ENCODE measurements at places on chromosomes 1 and 21.

- DNase-seq: no peak
These were observed 756.0 kb upstream of the ADGRL2 start for GRCh38 chr1:81044708-81045107.

- no peak for DNase-seq
These were observed 42.4 kb upstream of the GRHL3 start for GRCh38 chr1:24276791-24277190.

DNA sequence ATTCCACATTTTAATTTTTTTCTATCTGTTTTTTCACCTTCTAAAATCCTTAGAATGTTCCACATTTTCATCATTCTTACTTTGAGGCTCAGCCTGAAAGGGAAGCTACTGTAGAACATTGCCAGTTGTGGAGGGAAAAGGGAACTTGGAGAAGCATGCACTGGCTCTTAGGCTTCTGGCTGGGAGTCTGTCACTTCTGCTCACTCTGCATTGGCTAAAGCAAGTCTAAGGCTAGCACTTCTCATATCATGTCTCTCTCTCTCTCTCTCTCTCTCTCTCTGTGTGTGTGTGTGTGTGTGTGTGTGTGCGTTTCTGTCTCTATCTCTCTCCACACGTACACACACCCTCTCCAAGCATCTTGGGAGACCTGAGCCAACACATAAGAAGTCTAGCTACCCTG, 49.6 kb upstream of the ADAR start:
- DNase-seq: no peak

DNA sequence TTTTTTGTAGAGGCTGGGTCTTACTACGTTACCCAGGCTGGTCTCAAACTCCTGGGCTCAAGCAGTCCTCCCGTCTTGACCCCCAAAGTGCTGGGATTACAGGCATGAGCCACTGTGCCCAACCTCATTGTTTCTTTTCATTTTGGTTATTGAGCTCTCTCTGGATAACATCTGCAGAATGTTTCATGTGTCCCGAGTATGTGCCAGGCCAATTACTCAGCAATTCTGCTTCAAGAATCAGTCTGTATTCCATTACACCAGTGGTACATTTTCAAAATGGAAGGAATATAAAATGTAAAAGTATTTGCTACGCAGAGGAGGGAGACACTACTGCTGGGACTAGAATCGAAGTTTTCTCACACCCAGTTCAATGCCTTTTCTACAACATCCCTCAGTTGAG, 1.7 kb upstream of the ELOA start:
- DNase-seq: no peak

DNA sequence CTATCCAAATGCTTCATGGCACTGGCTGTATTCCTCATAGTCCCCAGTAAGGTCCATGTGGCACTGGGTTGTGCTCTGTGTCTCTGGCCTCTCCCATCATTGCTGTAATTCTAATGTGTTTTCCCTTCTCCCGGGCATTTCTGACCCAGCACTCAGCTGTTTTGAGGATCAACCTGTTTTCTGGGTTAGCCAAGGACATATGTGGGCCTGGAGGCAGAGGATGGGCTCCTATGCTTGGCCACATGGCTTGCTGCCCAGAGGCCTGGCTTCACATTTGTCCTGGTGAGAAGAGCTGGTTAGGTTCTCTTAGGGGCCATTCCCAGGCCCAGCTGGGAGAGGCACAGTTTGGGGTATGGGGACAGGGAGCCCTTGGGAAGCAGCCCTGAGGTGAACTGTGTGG, 103.1 kb downstream of the FAM78B start:
- DNase-seq: no peak

DNA sequence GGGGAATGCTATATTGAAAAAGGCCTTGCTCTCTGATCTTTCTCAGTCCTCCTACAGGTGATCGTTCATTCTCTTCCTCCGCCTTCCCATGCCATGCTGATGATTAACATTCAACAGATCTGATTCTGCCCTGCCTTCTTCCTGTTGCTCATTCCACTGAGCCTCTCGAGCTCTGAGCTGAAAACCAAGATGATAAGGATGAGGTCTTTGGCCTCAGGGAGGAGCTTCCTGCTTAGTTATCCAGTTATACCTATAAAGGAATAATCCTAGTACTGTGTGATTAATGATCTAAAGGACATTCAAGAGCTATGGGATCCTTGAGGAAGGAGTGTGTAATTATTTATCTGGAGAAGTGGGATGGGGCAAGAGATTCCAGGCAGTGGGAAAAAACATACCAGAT, 25.2 kb upstream of the MAP3K7CL start:
- DNase-seq: no peak

Measured in NCI-H2081 treated with DMSO at 0.1 percent for 48 hours (cell line).